ENCODE measurements at places on chromosomes 6 and 20. TPM values are rescaled to one million over a fixed set of nuclear protein-coding genes. Genes with fewer than 3 reads are reported as not detected.

GRCh38 chr20:20820104-20820503, 107.7 kb upstream of the RALGAPA2 start:
- DNase-seq, result no peak

- no peak for DNase-seq
Measured at GRCh38 chr20:1953621-1954020, 40.2 kb downstream of the PDYN start.

GRCh38 chr6:154229786-154230185, 126.8 kb downstream of the IPCEF1 start:
- DNase-seq, result no peak

GRCh38 chr6:11278207-11278559, 45.7 kb upstream of the NEDD9 start:
- no peak for DNase-seq

DNA sequence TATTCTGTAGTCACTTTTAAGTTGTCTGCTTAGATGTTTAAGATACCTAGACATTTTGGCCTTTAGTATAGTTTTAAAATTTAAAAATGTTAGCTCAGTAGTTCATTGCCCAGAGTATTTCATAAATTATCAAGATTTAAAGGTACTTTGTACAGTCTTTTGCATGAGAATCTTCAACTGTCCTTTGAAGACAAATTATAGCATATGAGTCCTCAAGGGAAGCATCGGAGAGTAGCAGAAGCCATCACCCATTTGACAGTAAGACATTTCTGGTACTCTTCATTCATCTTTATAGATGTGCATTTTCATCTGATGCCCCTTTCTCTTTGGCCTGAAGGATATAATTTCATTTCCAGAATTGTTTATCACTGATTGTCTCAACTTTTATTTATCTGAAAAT, 89.5 kb downstream of the NCOA3 start:
- no peak for DNase-seq

DNA sequence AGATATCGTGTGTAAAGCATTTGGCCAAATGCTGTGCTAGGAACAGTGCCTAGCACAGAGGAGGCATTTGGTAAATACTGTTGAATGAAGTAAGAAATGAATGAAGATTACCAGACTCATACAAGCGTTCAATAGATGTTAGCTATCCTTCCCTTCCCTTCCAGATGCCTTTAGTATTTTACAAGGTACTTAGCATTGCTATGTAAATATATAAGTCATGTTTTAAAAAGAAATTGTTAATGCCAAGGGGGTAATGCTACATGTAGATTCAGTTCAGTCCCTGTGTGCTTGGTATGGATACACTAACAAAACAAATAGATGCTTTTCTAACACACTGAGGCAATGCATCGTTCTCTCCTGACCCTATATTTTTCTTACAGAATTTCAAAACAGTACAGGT, 407.2 kb downstream of the ADGRB3 start:
- DNase-seq, result no peak

- DNase-seq, result no peak
Measured at GRCh38 chr6:56450376-56450775, 192.3 kb downstream of the DST start.

Gene AIF1
- total RNA-seq, result 0.36 TPM

- DNase-seq, result no peak
Measured at GRCh38 chr20:47727170-47727880, 58.0 kb downstream of the SULF2 start.

Gene RGS17
- total RNA-seq, result 1.4 TPM

Gene SMIM26
- 53.9 TPM for total RNA-seq

GRCh38 chr6:151690768-151691562, 116.5 kb upstream of the ESR1 start:
- peak; percentile 62 for DNase-seq

- no peak for DNase-seq
Measured at GRCh38 chr6:112831022-112831421, 483.9 kb downstream of the RFPL4B start.

DNA sequence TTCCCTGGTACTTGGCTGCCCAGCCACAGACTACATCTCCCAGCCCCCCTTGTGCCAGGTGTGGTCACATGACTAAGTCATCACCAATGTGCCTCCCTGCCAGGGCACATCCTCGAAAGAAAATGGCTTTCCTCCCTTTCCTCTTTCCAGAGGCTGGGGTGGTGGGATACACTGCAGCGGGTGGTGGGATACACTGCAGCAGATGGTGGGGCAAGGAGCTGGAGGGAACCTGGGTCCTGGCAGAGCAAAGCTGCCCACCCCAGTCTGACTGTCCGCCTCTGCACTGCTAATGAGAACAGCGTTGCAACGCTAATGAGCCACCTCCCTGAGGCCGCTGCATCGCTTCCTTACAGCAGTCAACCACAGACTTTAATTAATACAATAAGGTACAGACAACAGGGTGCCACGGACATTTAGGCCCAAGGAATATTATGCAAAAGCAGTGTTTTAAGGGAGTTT, 125.3 kb downstream of the PREX1 start:
- DNase-seq, result peak; percentile 39

DNA sequence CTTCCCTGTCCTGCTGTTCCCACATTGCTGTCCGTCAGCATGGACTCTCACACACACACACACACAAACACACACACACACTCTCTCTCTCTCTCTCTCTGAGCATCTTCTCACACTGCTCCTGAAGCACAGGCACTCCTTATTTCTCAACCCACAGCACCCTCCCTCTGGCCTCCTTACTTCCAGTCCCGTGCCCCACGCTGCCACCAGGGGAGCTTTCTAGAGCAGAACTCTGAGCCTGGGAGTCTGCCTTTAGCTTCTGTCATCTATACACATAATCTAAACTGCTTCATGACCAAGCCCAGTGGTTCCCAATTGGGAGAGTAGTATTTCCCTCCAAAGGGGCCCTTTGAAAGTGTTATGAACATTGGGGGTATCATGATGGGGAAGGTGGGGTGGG, 29.1 kb downstream of the HECA start:
- DNase-seq, result no peak

DNA sequence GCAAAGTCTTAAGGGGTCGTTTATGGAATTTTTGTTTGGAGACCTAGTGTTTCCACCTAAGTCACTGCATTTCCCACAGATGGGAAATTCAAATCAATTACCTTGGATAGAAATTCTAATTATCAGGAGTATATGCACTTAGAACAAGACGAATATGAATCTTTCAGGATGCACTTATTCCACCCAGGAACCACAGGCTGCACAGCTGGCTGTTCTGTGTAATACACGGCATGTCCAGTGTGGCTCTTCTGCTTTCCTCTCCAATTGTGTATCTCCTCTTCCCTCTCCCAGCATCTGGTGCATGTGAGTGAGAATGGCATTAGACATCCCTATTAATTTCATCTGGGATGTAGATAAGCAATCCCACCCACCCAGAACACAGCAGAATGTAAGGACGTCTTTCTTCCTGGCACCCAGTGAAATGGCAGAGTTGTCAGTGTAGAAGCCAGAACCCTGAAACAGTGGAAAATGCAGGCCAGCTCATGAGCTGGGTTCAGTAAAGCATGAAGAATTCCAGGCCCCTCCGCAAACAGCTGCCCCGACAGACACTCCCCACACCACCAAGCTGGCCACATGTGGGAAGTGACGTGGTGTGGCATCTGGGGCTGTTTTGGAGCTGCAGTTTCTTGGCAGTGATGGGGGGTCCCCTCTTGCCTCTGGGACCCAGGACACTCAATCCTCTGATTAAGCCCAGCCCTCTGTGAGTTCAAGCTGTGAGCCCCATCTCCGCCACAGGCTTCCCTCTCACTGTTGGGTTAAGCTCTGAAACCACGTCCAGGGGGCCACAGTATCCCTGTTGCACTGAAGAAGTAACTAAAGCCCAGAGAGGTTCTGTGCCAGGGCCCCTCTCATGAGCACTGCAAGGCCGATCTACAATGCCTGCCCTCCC, 180.1 kb upstream of the CST7 start:
- DNase-seq, result no peak

GRCh38 chr6:85579581-85579980, 14.1 kb downstream of the SNX14 start:
- DNase-seq, result no peak

DNA sequence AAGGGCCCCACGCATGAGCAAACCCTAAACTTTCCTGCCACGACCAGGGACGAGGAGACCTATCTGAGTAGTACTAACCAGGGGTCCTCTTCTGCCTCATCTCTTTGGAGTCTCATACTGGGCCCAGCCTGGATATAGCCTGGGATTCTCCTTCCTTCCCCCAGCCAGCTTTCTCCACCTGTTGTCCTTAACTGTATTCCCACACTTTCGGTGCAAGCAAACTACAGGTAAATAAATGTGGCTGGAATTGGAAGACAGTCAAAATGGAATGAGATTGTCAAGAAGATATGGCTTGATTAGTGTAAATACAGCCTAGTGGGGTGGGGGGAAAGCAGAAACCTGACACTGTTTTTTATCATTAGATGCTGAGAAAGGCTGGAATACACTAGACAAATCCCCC, 23.5 kb upstream of the LY86 start:
- no peak for DNase-seq

Gene SUMO4
- 3.6 TPM for total RNA-seq

- DNase-seq, result no peak
Measured at GRCh38 chr6:156309017-156309416, 468.2 kb upstream of the ARID1B start.

DNA sequence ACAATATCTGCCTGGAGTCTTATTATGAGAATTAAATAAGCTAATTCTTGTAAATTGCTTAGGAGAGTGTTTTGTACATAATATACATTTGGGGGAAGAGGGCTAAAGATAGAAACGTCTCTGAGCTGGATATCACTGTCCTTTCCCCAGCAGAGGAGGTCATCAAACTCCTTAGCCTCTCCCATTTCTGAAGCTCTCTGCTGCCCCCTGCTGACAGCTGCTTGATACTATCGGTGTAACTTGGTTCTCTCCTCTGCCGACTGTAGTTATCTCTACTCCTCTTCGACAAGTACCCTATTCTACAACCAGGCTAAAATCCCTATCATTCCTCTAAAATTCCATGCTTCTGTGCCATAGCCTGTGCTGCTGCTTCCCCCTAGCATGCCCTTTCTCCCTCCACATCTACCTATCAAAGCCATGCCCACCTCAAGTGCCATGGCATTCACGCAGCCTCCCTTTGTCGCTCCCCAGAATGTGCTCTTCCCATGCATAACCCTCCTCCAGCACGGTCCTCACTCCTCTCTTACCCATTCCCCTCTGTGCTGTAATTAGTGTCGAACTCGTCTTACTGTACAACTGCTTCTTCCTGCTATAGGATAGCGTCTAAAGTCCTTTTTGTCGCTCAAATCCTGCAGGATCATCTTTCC, 101.2 kb downstream of the EPM2A start:
- DNase-seq, result peak; percentile 90

Gene LINC00237
- not detected for total RNA-seq

Gene RBM39
- 274 TPM for total RNA-seq

- DNase-seq, result no peak
Measured at GRCh38 chr6:69918813-69919475, 52.6 kb downstream of the COL19A1 start.

Gene ME1
- 31.8 TPM for total RNA-seq

DNA sequence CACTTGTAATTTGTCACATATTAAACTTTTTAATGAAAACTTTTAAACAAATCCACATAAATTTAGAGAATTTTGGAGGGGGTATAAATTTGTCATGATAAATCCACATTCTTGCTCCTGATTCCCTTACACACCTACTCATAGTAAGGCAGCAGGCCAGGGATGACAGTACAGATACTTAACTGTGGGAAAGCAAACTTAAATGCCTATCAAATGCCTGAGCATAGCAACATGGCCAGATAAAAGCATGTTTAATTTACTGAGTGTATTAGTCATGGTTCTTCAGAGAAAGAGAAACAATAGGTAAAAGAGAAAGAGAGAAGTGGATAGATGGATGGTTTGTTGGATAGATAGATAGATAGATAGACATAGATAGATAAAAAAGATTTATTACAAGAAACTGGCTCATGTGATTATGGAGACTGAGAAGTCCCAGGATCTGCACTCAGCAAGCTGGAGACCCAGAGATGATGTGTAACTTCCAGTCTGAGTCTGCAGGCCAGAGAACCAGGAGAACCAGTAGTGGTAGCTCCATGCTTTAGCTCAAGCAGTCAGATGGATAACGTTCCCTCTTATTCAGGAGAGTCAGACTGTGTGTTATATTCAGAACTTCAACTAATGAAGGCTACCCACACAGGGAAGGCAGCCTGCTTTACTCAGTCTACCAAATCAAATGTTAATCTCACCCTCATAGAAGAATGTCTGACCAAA, 15.9 kb upstream of the ADGRF1 start:
- no peak for DNase-seq

Gene NKAPL
- 1.2 TPM for total RNA-seq

DNA sequence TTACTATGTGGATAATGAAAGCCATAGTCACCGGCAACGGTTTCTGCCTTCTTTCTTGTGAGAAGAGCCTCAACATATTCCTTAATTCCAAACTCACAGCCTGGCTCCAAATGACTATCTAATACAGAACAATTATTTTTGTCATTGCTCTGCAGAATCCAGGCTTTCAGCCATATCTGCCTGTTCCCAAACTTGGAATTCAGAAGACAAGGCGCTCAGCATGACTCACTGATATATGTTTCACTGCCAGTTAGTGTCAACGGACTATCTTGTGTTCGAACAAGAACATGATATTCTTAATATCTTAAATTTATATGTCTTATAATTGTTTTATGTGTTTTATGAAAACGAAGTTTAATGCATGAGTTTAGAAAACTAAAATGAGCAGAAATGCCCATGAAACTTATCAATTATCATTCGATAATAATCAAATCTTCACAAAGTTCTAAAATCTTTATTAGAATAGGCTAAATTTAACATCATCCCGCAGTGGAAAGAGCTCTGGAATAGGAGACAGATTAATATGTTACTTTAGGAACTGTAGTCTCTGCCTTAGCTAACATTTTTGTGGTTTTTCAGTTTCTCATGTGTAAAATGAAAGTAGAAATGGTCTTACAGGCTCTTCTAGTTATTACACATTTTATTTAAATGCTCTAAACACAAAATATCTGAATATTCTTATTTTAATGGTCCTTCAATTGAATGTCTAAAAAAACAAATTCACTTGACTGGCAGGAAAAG, 669.3 kb upstream of the GJE1 start:
- no peak for DNase-seq

Gene PGC
- total RNA-seq, result not detected

DNA sequence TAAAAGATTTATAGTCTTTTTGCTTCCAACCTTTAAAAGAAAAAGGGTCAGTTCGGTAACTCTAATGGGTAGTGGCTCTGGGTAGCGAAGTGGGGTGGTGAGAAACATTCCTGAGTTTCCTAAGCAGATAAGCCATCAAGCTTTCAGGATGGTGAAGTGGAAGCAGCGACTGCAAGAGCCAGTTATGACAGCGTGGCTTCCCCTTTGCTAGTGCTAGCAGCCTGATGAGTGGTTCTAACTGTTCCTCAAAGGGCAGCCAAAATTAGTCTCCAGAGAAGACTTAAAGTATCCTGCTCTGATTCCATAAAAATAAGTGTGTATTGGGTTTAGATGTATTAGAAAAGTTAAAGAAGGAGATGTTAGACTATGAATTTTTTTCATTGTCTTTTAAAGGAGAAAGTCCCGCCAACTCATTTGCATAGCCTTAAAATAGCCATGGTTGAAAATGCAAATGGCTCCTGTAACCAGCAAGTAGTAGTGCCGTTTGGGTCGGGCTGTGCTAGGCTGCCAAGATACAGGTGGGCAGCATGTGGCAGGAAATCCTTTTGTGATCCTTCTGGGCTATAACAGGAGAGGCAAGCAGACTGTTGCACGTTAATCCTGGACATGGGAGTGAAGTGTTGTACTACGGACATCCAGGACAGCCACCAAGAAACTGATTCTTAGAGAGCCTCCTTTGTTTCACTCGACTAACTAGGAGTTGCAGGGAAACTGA, 18.0 kb downstream of the ELOVL2 start:
- DNase-seq, result no peak

GRCh38 chr6:97450087-97450486, 167.1 kb upstream of the MMS22L start:
- DNase-seq, result no peak

GRCh38 chr20:24718696-24719095, 230.4 kb upstream of the CST7 start:
- no peak for DNase-seq
